Stimulated activated CD4-positive, alpha-beta T cell treated with anti-CD3 and anti-CD28 coated beads, Interleukin-12 subunit alpha, Interleukin-12 subunit beta, amount 100 ng/mL, for 4 hours (primary cell): ENCODE measurements at places on chromosomes 2 and 18.

DNA sequence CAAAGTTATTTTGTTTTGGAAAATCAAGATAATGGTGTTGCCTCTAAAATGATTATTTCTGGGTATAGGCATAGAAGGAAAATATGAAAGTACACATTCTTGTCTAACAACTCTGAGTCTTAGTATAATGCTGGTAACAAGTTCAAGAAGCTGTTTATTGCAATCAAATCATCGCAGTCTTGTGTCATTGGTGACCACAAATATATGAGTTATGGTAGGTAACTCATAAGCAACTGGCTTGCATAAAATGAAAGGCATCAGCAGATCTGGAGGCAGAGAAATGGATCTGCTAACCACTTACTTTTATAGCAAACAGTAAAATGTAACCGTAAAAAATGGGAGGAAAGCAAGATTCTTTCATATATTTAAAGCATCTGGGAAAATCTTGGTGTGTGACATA lies 156.2 kb upstream of the TCF4 start:
- no peak for DNase-seq

DNA sequence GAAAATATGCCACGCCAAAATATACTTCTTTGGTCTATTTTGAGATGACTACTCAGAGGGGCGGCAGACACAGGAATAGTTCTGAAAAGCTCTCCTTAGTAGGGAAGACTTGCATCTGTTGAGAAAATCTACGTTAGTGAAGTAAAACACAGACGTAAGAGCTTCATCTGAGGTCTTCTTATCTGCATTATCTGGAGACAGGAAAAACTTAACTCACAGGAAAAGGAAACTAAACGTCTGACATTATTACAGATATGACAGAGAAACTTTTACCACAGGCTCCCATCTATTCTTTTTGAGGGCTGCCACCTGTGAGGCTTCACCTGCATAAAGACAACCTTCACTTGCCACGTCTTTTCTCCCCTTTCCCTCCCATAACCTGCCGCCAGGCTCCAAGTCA lies 1295.7 kb downstream of the LRP1B start:
- no peak for DNase-seq

GRCh38 chr18:76995896-76996295 lies 136.7 kb downstream of the MBP start:
- no peak for DNase-seq

DNA sequence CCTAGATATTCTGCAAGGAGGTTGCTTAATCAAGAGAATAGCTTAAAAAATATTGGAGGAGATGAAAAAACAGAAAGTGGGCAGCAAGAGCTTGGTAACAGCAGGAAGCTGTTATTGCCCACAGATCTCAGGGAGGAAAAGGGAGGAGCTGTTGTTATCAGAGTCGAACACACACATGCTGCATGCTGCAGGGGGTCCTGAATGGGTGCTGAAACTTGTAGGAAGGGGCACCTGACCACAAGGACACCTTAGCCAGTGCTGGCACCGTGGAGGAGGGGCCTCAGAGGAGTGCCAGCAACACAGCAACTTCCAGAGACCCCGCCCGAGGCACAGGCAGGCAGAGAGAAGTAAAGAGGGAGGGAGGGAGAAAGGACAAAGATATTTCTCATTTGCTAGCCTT lies 332.9 kb downstream of the SOCS6 start:
- DNase-seq = no peak

DNA sequence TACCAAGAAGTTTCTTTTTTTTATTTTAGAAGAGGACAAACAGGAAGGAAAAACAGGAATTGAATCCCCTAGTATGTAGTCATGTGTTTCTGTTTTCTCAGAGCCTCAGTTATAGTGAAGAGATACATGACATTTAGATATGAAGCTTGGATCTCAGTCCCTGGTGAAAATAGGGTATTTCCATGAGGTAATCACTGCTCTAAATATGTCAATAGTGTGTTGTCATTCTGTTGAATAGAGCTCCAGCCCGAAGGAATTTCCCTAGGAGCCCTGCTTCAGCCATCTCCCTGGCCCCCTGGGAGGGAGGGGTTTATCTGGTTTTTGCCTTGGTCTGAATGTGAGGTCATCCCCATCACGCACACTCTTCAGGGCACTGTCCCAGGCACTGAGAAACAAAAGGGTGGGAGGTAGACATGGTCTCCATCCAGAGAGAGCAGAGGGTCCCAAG lies 47.1 kb upstream of the REL start:
- no peak for DNase-seq

GRCh38 chr2:110858993-110859701 lies 126.8 kb downstream of the ACOXL start:
- no peak for DNase-seq

DNA sequence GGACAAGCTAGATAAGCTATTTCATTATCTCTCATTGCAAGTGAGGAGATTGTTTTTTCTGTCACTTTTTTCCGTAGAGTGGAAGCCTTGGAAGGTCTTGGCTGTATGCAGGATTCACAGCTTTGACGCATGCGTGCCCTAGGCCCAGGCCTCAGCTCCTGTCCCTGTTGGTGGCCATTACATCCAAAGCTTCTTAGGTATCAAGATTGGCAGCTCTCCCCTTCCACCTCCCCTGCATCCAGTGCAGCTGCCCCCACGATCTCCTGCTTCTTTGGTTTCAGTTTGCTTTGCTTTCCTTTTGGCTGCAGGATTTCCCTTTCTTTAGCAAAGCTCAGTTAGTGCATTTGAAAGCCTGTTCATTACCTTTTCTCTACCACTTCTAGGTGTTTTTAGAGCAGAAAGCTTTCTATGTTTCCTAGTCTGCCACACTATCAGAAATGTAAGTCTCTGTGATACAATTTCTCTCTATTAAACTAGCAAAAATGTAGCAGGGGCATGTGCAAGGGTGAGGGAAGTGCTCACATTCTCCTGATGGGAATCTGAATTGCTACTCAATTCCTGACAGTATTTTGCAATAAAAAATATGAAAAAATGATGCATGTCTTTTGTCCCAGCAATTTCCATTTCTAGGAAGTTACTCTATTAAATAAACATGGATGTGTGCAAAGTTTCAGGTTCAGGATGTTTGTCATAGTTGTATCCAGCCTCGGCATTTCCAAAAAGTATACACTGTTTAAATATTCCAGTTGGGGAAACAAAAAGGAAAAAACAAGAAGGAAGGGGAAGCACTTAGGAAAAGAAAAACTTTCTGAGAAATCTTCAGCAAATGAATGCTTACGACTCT lies 91.2 kb downstream of the LIPG start:
- no peak for DNase-seq

DNA sequence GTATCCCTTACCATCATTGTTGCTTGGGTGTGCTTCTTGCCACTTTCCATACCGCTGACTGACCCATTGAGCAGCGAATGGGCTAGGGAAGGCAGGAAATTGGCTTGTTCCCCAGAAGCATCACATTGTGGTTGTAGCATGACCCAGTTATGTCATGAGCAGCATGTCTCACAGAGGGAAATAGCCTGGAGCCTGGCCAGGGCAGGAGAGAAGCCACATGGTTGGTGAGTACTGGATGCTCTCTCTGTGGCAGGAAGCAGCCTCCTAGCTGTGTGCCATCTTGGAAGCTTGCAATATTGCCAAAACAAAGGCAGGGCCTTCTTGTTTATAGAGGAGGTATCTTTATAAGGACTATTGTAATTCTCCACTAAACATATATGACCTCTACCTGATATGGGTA lies 482.6 kb downstream of the PIK3C3 start:
- DNase-seq = no peak

DNA sequence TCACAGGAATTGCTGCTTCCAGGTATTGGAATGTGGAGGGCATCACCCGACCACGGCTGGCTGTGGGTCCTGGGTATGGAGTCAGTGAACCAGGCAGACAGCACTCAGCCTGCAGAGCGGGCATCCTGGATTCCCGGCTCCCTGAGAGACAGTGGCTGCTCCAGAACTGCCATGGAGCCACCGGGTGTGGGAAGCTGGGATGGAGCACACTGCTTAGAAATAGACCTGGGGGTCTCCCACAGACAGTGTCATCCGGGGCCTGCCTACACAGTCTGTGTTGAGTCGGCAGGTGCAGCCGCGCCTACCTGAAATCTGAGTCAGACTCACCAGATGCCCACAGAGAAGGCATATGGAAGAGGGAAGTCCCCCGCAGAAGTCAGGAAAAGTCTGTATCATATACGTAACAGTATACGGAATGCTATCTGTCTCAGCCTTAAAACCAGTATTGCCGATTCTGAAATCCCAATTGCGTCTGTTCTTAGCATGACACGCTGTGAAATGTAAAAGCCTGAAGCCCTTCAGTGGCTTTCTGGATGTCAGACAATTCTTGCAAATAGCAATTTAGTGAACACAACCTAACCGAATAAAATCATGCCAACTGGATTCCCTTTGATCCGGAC lies 509.7 kb upstream of the MYT1L start:
- no peak for DNase-seq

DNA sequence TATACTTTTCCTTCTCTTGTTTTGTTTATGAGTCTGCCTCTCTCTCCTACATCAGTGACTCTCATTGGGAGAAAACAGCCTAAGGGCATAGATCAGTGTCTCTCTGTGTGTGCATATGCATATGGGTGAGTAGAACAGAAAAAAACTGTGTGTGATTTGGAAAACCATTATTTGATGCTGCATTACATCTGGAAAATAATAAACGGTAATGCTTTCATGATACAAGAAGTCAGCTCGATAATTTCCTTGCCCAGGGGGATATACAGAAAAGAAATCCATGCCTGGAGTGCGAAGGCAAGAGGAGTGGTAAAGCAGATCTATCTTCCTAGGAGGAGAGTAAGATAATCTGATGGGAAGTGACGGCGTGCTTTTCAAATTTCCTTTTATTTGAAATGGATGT lies 221.5 kb upstream of the LYPD1 start:
- no peak for DNase-seq

GRCh38 chr2:20509770-20510490 lies 63.1 kb downstream of the RHOB start:
- no peak for DNase-seq

DNA sequence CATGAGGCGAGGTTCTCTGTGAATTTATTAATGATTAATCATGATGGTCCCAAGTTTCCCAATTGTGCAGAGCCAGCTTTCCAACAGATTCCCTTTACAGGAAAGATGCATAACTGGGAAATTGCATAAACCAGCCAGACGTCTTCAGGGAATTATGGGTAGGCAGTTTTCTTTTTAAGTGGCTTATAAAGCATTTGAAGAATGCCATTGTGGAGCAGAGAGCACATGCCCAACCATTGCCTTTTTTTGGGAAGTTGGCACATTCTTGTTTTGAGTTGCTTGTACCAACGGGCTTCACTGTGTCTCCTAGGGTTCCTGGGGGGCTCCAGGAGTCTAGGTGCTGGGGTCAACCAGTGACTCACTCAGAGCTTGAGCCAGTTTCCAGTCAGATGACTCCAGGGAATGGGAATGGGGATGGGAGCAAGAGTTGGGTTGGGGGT lies 231.7 kb upstream of the FOSL2 start:
- DNase-seq = no peak

DNA sequence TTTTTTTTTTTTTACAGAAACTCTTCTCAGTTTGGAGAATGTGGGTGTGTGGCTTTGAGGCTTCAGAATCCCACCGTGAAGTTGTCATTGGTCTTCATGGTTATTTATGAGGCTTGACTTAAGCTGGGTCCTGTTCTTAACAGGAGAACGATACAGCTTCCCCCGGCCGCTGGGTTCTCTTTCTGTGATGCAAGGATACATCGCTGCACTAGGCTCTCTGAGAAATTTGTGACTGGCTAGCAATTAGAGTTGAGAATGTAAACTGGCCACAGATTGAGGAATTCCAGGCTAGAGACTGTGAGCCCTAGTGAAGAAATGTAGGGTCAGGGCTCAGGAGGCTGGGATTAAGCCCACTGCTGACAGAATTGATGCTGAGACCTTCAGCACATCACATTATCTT lies 29.8 kb downstream of the MGAT5 start:
- no peak for DNase-seq

DNA sequence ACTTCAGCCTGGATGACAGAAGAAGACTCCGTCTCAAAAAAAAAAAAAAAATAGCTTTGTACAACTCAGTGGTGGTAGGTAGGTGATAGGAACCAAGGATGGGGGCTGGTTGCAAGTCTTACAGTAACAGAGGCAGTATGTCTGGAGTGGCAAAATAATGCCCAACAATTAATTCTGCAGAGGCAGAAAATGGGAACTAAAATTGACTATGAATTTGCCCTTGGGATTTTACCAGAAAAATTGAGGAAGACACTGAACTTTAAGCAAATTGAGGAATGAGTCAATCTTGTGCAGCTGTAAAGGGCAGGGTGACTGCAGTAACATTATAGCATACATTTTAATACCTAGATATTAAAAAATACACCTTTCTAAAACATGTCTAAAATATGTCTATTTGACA lies 292.1 kb upstream of the FBXO11 start:
- no peak for DNase-seq

- DNase-seq = no peak
These were observed 23.7 kb downstream of the TIMM21 start for GRCh38 chr18:74171910-74172606.

GRCh38 chr2:188976545-188977268 lies 2.5 kb downstream of the COL3A1 start:
- DNase-seq = no peak

- no peak for DNase-seq
These were observed 34.1 kb downstream of the ZNF407 start for GRCh38 chr18:74631623-74632350.

GRCh38 chr18:79756143-79756500 lies 41.6 kb upstream of the KCNG2 start:
- DNase-seq = no peak

DNA sequence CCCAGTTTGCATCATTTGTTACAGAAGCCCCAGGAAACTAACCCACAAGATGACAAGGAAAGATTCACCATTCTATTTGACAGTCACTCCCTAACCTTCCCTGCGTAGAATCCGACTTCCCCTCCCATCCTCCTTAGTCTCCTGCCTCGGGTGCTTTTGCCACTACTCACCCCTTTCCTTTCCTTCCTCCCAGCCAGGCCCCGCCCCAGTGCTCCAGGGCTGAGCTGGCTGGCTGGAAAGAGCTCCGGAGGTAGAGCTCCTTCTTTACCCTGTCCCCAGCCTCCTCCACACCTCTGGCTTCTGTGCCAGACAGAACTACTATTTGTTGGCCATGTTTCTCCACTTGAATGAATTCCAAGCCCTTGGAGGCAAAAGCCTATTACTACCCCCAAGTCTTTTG lies 317.6 kb upstream of the NCKAP5 start:
- no peak for DNase-seq

- DNase-seq = no peak
These were observed 3.1 kb upstream of the PRKAG3 start for GRCh38 chr2:218834685-218835084.

GRCh38 chr2:155748131-155748530 lies 584.4 kb downstream of the NR4A2 start:
- DNase-seq = no peak

DNA sequence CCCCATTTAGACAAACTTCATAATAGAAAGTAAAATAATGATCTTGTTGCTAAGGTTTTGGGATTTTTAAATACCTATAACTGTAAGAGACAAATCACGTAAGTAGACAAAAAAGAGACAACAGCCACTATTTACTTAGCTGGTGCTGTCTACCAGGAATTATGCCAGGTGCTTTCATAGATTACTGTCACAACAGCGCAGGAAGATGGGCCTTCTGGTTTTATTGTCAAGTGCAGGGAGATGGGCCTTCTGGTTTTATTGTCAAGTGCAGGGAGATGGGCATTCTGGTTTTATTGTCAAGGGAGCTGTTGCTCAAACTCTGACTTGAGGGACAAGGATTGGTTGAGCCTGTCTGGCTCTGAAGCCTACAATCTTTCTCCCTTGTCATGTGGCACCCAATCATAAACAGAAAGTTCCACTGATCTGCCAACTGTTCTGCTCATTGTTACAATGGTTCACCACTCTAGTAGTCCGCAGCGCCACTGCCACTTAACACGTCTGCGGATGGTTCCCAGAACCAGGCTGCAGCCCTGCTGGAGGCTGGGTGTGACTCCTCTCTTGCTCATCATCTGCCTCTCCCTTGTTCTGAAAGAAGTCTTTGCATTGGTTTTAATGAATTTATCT lies 95.0 kb downstream of the RNF144A start:
- no peak for DNase-seq
